ENCODE measurements at places on chromosomes 11 and 22.

GRCh38 chr11:120800206-120800605 lies 223.7 kb upstream of the TBCEL start:
- DNase-seq, result no peak

DNA sequence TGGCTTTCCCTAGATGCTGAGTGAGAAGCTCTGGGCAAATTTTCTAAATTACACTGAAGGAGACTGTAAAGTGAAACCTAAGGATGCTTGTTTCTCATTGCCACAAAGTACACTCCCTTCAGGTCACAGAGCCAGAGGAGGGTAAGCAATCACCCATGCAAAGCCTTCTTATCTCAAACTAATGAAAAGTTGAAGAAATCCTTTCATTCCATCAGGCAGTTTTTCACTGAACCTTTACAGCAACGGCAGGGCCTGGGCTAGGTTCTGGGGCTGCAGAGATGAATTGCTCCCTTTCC lies 106.2 kb downstream of the RASSF10 start:
- no peak for DNase-seq

GRCh38 chr11:90890347-90890746 lies 667.5 kb upstream of the CHORDC1 start:
- DNase-seq, result no peak

GRCh38 chr11:102118937-102119336 lies 8.7 kb downstream of the YAP1 start:
- DNase-seq, result no peak

- no peak for DNase-seq
Observed at GRCh38 chr11:94043241-94043640, 22.1 kb downstream of the HEPHL1 start.

- no peak for DNase-seq
Observed at GRCh38 chr22:30892286-30892685, 76.3 kb downstream of the MORC2 start.

- no peak for DNase-seq
Observed at GRCh38 chr22:21719024-21719423, 16.6 kb downstream of the YPEL1 start.
